ENCODE measurements at places on chromosomes 13 and 19.

DNA sequence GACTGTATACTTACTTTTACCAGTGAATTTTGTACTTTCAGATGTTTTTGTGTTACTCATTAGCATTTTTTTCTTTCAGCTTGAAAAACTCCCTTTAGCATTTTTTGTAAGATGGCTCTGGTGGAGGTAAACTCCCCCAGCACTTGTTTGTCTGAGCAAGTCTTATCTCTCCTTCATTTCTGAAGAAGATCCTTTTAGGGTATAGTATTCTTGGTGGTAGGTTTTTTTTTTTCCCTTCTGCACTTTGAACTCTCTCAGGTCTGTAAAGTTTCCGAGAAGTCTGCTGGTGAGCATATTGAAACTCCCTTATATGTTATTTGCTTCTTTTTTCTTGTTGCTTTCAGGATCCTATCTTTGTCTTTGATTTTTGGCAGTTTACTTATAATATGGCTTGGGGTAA, 35.1 kb downstream of the IGFL3 start:
- no peak for DNase-seq

GRCh38 chr19:32543115-32543900, 37.7 kb upstream of the PDCD5 start:
- DNase-seq, result no peak

DNA sequence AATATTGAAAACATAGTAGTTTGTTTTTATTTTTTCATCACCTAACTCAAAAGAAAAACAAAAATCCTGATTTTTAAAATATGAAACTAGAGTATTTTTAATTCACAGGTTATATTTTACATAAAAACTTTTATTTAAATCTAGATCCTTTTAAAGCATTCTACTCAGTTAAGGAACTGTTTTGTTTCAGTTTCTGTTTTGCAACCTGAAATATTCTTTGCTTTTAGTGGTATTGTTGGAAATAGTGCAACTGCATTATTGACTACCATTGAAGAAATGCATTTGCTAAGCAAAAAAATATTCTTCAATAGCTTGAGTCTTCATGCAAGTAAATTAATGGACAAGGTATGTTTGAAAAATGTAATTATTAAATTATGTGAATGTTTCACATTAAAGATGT, 43.8 kb downstream of the COG6 start:
- DNase-seq, result no peak

DNA sequence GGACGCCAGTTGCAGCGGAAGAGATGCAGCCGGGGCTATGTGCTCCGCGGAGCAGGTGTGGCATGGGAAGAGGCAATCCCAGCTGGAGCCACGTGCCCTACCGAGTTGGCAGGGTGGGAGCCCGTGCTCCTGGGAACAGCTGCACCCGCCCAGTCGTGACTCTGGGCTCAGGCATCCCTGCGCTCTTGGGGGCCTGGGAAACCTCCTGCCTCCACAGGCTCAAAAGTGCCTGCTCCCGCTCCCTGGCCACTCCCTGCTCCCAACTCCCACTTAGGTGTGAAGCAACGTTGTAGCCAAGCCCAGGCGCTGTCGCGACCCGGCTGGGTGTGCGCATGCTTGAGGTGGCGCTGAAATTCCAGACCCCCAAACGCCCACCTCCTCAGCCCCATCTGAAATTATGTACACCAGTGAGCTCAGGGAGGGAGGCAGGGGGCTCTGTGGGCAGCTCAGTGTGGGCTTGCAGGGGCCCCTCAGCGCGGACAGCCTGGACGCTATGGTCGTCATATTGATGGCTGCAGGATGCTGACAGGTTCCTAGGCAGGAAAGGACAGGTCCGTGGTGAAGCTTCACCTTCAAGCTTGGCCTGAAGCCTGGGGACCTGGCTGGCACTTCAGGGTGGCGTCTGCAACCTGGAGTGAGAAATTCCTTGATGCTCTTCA, 429.9 kb downstream of the SLITRK1 start:
- DNase-seq, result no peak

DNA sequence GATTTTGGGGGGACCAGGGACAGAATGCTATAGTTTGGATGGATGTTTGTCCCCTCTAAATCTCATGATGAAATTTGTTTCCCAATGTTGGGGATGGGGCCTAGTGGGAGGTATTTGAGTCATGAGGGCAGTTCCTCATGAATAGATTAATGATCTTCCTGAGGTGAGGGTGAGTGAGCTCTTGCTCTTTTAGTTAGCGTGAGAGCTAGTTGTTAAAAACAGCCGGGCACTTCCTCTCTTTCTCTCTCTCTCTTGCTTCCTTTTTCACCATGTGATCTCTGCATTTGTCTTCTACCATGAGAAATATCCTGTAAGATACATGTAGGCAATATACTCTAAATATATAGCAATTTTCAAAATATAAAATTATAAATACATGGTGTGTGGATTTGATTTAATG, 290.8 kb upstream of the PCDH9 start:
- DNase-seq, result no peak

- no peak for DNase-seq
Observed at GRCh38 chr19:17074634-17075034, 618 bp downstream of the HAUS8 start.

DNA sequence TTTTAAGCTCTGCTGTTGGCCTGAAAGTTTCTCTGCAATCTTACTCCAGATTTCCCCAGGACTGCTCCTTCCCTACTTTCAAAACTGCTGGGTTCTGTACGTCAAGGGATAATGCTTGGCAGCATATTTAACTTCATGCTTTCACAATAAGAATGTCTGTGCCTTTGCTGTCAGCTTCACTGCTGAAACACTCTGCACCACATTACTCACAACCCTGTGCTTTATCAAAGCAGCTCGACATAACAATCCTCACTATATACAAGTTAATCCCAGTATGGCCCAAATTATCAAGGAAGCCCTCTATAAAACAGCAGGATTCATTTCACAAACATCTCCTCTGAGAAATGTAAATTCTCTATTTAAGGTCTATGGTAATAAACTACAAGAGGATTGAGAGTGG, 17.5 kb downstream of the LATS2 start:
- no peak for DNase-seq

- DNase-seq, result no peak
Observed at GRCh38 chr13:27919934-27920676, at the start of gene PDX1. PDX1 (plus strand) TSS chr13:27920000; CDS start chr13:27920139, 139 bp downstream.

DNA sequence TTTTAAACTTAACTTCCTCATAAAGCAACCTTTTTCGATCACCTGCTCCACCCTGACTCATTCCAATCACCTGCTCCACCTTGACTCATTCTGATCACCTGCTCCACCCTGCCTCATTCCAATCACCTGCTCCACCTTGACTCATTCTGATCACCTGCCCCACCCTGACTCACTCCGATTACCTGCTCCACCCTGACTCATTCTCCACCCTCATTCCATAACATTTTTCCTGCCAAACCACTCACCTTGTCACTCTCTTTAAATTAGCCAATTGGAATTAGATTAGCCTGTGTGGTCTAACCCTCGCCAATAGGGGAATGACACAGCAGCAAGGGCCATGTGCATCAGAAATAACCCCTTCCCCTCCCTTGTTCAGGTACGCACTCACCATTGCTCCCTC, 31.9 kb upstream of the ZNF83 start:
- DNase-seq, result no peak

- DNase-seq, result no peak
Observed at GRCh38 chr13:112465251-112466131, 89.3 kb downstream of the SPACA7 start.

GRCh38 chr19:32869966-32870573, 503 bp upstream of the SLC7A9 start:
- no peak for DNase-seq

DNA sequence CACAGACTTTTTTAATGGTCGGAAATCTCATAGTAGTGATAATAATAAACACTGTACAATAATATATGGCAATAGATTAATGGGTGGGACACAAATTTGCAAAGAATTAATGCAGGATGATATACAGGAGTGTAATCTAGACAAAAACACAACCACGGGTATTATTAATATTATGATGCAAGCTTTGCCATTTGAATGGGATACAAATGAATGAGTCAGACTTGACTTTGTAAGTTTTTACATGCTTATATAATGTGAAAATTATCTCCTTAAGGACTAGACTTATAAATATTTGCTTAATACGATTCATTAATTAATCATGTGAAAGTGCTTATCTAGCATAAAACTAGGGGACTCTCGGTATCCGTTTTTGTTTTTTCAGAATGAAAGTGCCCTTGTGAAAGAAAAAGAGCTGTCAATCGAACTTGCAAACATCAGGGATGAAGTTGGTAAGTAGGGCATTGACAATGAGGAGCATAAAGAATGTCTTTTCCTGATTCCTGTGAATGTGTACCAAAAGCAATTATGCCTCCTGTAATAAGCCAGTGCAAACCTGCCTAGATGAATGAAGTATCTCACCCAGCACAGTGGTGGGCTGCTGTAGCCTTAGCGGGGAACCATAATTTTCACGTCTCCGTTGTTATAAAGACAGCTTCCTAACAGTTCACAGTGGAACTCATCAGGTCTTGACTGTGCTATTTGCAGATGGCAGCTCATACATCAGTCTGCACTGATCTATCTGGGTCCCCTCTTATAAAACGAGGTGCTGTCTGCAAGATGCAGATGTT, 155.7 kb downstream of the SLC7A1 start:
- DNase-seq, result no peak

DNA sequence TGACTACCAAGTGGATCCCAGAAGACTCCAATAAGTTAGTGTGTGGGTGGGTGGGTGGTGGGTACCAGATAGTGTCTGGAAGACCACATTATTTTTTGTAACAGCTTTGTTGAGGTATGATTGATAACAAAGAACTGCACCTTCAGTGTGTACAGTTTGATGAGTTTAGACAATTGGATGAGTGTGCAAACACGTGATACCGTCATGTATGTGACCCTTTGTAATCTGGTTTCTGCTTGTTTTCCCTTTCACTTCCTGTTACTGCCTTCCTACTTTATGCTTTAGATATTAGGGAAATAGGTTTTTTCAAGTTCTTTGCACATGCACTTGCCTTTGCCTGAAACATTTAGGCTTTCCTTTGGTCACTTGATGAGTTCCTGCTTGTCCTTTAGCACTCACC, 8.5 kb downstream of the RPL21 start:
- no peak for DNase-seq

DNA sequence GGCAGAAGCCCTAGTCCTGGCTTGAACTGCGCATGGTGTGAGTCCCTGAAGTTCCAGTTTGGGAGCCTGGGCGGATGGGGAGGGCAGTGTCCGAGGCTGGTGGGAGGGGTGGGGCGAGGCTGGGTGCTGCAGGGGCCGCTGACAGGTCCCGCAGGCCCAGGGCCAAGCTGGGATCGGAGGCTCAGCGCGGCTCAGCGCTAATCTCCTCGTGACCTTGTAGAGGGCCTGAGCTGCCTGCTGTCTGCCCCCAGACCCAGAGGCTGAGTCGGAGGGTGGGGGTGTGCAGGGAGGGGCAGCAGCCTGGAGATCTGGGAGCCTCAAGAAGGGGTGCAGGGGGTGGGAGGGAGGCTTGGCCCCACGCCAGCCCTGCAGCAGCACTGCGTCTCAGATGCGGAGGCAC, 3.0 kb downstream of the ATP1A3 start:
- no peak for DNase-seq

DNA sequence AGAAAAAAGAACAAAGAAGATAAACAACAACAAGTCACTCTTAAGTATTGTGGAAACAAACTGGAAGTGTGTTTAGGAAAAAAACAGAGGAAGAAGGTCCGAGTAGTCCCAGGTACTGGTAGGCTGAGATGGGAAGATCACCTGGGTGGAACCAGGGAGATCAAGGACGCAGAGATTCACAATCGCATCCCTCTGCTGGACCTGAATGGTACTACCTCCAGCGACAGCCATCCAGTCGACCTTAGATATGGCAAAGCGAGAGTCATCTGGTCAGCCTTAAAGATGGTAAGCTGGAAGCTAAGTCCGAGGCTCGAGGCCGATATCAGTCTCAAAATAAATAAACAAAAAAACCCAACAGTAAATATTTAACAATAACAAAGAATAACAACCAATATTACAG, 44.9 kb upstream of the ZNF91 start:
- DNase-seq, result no peak

DNA sequence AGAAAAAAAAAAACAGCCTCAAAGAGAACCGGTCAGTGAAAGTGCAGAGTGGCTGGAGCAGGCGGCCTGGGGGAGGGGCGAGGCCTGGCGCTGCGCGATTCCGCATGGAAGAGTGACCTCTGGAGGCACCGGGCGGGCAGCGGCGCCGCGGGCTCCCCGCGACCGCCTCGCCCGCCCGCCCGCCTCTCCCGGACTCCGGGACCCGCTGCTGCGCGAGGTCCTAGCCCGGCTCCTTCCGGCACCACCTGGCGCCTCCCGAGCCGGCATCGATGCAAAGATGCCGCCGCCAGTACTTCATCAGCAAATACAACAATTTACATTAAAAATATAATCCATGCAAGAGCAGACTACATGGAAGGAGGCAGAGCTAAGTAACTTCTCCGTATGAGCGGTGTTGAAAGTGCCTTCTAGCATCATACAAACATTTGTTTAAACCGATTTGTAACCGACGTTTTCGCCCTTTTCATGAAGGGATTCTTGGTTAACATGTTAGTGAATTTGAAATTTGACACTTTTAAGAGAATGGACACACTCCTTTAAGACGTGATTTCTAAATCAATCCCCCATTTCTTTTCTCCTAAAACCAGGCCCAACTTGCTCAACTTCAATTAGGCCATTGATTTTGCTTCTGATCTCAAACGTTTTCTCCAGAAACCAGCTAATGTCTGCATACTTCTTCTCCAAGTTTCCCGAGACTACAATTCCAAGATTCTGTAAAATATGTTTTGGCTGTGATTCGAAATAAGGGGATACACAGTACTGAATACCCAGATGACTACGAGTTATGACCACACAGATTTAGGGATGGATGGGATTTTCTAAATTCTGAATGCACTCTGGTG, 2.1 kb downstream of the EFNB2 start:
- no peak for DNase-seq

DNA sequence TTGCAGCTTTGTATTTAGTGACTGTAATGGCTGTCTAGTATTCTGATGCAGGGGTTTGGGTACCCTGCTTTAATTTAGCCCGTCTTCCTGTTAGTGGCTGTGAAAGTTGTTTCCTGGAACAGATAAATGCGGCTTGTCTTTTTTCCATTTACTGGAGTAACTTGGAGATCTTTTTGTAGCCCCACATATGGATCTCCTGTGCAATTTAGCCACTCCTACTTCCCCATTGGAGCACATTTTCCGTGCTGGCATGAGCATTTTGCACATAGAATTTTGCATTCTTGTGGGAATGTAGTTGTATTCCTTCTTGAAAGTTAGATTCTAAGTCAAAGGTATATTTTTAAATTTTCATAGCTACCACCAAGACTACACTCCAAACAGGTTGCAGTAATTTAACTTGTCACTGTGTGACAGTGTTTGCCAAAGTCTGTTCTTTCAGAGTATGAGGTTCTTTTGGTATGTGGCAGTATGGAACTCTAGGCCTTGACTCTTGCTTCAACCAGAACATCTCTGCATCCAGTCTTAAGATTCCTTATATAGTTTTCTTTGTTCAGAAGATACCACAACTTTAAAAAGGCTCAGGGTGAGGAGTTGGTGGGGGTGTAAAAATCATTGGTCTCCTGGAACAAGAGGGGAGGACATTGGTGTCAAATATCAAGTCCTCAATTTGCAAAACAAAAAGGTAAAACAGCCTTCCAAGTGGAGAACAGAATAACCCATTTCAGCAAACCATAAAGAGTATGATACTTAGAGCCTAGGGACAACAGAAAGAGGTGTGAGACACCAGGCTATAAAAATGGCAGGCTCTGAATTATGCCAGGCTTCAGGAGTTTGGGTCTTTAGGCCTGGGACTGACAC, 21.1 kb upstream of the CCDC97 start:
- no peak for DNase-seq

GRCh38 chr13:23570099-23570920, at the start of gene TNFRSF19:
TNFRSF19 (plus strand) TSS chr13:23570412; CDS start chr13:23590184, 19,772 bp downstream.
- no peak for DNase-seq

- no peak for DNase-seq
Observed at GRCh38 chr19:3132971-3133792, 2.7 kb upstream of the GNA15 start.

- no peak for DNase-seq
Observed at GRCh38 chr13:44543369-44543768, 32.8 kb downstream of the TSC22D1 start.

Measured in activated CD4-positive, CD25-positive, alpha-beta regulatory T cell (primary cell).